ENCODE measurements at places on chromosomes 6 and 20.

- no peak for DNase-seq
Observed at GRCh38 chr6:116568821-116569755, 2.2 kb upstream of the RWDD1 start.

GRCh38 chr6:127186889-127187288, 68.4 kb downstream of the RSPO3 start:
- no peak for DNase-seq

DNA sequence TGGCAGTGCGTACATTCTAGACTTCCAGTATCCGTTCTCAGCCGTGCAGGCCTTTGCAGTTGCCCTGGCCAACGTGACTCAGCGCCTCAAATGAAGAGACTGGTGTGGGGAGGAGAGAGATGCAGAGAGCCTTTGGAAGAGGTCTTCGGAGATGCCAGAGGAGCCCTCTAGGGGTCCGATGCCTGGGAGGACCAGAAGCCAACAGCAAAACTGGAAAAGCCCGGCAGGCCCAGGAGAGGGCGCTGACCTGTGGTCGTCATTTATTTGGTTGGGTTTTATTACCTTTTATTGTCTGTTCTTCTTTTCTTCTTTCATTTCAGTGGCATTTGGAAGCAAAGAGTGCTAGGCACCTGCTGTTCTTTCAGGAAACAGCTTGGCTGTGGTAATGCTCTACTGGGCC, 53.3 kb upstream of the TMEM181 start:
- no peak for DNase-seq

DNA sequence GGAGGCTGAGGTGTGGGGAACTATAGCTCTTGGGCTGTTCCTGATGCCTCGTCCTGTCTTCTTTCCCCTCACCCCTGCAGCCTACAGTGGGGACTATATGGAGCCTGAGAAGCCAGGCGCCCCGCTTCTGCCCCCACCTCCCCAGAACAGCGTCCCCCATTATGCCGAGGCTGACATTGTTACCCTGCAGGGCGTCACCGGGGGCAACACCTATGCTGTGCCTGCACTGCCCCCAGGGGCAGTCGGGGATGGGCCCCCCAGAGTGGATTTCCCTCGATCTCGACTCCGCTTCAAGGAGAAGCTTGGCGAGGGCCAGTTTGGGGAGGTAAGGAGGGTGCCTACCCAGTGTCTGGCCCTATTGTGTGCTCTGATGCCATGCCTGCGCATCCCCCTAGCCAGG, 11.5 kb upstream of the GTF2H4 start:
- no peak for DNase-seq

- no peak for DNase-seq
Observed at GRCh38 chr6:72683797-72684196, 61.9 kb downstream of the KCNQ5 start.

GRCh38 chr6:65199683-65200082, 507.3 kb downstream of the EYS start:
- DNase-seq, result no peak

- DNase-seq, result no peak
Observed at GRCh38 chr6:118504611-118505010, 43.5 kb upstream of the PLN start.

DNA sequence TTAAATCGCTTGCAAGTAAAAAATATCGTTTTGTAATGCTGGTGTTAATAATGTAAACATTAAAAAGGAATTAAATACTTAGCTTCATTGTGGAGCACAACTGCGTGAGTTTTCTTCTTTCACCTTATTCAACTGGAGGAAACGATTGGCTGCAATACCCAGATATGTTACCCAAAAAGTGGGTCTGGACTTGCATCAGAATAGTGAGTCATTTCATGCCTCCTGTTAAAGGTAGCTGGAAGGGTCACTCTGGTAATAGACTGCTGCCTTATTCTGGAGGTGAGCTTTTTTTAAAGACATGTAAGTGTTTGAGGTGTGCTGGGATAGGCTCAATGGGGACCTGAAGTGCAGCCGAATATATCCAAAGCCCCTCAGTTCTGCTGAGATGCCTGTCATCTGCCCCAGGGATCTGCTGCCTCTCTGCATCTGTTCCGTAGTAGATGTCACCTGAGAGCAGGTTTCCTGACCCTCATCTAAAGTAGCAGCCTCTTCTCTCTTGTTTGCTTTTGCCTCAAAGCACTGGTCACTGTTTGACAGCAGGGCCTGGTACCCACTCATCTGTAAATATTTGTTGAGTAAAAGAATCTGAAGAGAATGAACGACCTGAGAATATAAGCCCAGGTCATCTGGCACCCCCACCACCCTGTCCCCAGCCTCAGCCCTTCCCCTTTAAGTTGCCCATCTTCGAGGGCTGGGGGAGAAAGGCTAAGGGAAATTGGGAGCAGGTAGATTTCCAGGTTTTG, 5.6 kb upstream of the UQCC2 start:
- DNase-seq, result no peak

- no peak for DNase-seq
Observed at GRCh38 chr6:101716810-101717209, 323.3 kb downstream of the GRIK2 start.

- no peak for DNase-seq
Observed at GRCh38 chr6:163958646-163959045, 544.1 kb downstream of the QKI start.

DNA sequence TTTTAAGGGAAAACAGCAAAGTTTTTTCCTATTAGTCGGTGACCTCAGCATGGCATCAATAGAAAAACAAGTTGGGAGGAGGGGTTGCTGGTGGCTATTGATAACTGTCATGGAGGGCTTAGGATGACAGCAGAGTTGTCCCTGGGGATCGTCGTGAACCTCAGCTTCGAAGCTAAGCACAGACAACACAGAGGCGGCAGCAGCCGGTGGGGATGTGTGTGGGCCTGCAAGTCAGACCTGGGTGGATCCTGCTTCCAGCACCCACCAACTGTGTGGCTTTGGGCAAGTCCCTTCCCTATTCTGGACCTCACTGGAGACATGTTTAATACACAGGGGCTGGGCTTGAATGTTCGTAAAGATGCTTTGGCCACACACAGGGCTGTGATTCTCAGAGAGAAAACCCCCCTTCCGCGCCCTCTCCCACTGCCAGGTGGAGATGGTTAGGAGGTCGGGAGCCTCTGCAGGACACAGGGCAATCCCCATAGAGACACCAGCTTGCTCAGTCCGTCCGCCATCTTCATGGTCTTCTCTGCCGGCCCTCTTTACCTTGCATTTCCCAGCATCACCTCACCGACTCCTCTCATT, 83.1 kb upstream of the TOX2 start:
- DNase-seq, result no peak

DNA sequence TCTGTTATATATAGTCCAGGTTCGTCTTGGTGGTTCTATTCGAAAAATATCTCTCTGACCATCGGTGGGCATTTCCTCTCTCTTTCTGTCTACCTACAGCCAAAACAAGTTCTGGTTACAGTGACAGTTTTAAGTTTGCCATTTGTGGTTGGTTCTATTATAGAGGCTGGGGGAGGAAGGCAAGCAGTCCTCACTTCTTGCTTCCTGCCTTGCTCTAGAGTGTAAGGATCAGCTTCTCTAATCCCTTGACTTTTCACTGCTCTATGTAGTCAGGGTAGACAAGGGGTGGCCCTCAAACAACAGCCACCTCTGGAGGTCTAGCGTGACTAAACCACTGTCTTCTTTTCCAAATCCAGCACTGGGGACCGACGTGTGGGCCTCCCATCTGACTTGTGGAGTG, 16.1 kb downstream of the E2F3 start:
- no peak for DNase-seq

GRCh38 chr6:154738551-154738961, 5.3 kb downstream of the SCAF8 start:
- DNase-seq, result no peak

DNA sequence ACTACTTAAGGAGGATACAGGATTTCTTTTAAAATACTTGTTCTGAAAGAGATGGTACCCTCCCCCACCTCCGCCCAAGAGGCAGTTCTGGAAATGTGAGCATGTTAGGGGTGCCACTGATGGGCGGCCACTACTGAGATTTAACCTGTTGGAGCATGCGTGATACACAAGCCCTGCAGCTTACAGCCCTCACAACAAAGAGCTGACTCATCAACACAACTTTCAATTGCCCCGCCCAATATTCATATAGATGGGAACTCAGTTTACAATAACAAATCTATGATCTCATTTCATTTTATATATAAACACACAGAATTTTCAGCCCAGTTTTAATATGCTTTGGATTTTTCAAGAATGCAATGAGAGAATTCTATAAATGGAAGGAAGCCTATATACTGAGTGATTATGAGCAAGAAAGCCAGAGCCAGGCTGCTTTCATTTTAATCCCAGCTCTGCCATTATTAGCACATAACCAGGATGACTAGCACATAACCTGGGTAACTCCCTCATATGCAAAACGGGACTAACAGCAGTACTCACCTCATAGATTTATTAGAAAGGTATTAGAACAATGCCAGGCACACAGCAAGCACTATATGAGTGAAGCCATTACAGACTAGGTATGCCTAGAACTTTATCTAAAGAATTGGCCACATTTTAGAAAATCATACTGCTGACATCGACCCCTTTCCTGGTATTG, 45.6 kb upstream of the IPCEF1 start:
- DNase-seq, result no peak

GRCh38 chr6:152173957-152174356, 366.5 kb downstream of the ESR1 start:
- DNase-seq, result no peak

- no peak for DNase-seq
Observed at GRCh38 chr20:23923891-23924435, 44.4 kb upstream of the CST5 start.

DNA sequence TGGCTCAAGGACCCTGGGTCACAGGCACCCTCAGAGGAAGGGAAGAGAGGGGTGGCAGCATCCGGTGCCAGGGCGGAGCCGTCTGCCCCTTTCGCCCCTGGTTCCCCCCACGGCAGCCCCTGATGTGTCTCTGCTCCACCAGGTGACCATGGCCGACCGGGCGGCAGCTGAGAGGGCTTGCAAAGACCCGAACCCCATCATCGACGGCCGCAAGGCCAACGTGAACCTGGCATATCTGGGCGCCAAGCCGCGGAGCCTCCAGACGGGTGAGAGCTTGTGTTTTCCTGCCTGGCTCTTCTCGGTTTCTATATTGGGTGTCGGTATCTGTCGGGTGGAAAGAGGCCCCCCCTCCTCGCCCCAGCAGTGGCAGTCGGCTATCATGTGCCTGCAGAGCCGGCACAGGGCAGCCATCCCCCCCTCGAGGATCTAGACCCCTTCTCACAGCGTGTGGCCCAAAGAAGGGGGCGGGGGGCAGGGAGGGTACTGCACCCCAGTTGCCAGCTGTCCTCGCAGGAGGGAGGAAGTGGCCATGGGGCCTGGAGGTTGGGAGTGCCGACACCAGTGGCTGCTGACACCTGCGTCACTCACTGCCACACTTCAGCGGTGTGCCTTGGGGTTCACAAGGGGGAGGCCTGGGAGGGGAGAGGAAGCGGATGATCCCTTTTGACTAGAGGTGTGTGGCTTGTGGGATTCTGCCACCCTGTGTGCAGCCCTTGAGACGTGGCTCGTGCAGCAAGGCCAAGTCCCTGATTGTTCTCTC, 1.5 kb downstream of the RBM38 start:
- no peak for DNase-seq

- no peak for DNase-seq
Observed at GRCh38 chr6:136647363-136647852, 97.2 kb upstream of the MAP7 start.

- no peak for DNase-seq
Observed at GRCh38 chr6:166656230-166657151, 29.4 kb upstream of the RPS6KA2 start.

GRCh38 chr20:9398882-9399281, 115.5 kb upstream of the LAMP5 start:
- DNase-seq, result no peak

DNA sequence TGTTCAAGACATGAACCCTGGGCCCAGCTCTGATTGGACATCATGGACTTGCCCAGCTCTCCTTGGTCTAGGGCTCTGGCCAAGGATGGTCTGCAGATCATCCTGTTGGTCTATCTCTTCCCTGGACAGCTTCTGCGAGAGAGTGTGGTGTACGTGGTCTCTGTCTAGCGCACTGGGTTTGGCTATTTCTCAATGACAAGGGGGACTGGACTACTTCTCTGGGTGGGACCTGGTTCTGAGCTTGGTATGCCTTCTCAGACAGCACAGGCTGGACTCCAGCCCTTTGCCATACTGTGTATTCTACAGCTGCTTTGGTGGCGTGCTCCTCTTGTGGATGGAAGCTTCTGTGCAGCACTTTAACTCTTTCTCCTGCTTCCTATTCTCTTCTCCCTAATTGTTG, 8.5 kb upstream of the RAET1E start:
- no peak for DNase-seq

- DNase-seq, result no peak
Observed at GRCh38 chr20:38301309-38301708, 2.6 kb upstream of the BPI start.

DNA sequence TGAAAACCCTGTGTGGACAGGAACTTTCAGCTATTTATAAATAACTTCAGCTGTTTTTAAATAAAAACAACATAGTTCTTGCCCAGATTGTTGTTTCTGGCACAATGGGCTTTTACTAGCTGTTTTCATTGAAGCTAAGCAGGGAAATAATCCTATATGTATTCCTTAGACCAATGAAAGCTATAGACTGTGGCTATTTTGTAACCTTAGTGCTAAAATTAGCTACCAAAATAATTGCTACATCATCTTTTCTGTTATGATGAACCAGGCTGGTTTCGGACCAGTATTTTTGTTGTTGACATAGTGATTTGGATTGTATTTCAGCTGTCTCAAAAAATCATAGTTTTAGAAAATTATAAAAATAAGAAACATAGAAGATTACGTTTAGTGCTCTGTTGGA, 13.7 kb downstream of the PHF3 start:
- DNase-seq, result no peak

GRCh38 chr20:8221887-8222419, 89.9 kb downstream of the PLCB1 start:
- DNase-seq, result no peak

GRCh38 chr20:54195483-54196472, 12.1 kb upstream of the PFDN4 start:
- DNase-seq, result no peak

- no peak for DNase-seq
Observed at GRCh38 chr6:169824848-169825557, 73.6 kb downstream of the ERMARD start.

DNA sequence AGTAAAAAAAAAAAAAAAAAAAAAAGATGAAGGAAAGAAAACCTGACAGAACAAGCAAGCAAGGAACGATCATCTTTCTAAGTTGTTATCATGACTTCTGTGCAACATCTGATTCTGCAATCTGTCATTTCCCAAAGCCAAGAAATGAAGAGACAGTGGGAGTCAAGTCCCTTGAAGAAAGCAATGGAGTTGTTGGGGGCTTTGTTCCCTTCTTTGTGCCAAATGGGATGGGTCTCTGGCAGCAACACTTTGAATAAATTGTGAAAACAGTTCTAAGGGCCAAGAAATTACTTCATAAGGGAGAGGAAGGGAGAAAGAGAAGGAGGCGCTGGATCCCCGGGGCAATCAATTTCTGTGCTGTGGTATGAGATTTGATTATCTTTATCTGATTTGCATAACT, 33.3 kb upstream of the RSPO3 start:
- DNase-seq, result no peak

DNA sequence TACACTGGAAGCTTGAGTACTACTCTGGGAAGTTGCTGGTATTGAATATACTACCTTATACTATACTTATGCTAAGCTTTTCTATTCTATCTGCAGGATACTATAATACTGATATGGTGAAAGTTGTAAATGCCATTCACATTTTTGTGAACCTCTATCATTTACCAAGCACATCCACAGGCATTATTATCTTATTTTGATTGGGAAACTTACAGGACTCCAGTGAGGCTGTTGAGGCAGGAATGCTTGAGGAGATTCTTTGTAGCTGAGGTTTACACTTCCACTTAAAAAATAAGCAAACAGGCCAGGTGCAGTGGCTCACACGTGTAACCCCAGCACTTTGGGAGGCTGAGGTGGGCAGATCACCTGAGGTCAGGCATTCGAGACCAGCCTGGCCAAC, 442.9 kb downstream of the QKI start:
- no peak for DNase-seq

Measured in frontal cortex (tissue), 4 donors.